ENCODE measurements at places on chromosomes 12 and 14.
A peak's percentile ranks its signal among the peaks of the same experiment; 100 is the strongest.

GRCh38 chr14:33634631-33635030 is 316.2 kb downstream of the EGLN3 start:
- DNase-seq: no peak

DNA sequence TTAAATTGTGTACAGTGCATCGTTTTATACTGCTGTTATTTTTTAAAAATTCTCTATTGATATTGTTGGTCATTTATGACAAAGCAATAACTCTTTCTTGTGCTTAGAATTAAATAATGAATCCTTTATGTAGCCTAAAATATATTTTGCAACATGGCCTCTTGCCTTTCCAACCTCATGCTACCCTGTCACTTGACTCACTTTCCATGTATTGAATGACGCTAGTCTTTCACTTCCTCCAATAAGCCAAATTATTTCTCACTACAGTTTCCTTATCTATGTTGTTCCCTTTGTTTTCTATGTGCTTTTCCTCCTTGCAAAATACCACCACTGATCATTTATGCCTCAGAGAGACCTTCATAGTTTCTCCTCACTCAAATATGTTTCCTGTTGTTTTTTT is 16.3 kb upstream of the EPYC start:
- DNase-seq: no peak

DNA sequence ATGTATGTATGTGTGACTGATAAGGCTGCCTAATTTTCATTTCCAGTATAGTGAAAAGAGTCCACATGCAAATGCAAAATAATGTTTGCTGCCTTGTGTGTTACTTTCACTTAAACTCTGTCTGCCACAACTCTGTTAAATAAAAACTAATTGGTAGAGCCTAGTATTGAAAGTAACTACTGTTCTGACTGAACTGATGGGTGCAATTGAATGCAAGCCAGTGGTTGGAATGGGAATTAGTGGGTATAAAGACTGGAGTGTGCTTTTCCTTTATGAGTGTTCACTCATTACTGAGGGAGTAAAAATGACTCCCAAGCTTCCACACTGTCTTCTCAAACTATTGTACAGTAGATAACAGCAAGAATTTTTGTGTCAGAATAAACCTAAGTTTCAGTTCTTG is 571.0 kb downstream of the TMTC2 start:
- DNase-seq: no peak

DNA sequence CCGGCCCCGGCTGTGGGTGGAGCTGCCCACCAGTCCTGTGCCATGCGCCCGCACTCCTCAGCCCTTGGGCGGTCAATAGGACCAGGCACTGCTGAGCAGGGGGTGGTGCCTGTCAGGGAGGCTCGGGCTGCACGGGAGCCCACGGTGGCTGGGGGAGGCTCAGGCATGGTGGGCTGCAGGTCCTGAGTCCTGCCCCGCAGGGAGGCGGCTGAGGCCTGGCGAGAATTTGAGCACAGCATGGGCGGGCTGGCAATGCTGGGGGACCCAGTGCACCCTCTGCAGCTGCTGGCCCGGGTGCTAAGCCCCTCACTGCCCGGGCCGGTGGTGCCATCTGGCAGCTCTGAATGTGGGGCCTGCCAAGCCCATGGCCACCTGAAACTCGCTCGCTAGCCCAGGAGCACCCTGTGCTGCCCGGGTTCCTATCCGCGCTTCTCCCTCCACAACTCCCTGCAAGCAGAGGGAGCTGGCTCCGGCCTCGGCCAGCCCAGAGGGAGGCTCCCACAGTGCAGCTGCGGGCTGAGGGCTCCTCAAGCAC is 1371.1 kb downstream of the FSCB start:
- no peak for DNase-seq

- no peak for DNase-seq
These were observed 168.4 kb downstream of the ALG10B start for GRCh38 chr12:38484821-38485449.

DNA sequence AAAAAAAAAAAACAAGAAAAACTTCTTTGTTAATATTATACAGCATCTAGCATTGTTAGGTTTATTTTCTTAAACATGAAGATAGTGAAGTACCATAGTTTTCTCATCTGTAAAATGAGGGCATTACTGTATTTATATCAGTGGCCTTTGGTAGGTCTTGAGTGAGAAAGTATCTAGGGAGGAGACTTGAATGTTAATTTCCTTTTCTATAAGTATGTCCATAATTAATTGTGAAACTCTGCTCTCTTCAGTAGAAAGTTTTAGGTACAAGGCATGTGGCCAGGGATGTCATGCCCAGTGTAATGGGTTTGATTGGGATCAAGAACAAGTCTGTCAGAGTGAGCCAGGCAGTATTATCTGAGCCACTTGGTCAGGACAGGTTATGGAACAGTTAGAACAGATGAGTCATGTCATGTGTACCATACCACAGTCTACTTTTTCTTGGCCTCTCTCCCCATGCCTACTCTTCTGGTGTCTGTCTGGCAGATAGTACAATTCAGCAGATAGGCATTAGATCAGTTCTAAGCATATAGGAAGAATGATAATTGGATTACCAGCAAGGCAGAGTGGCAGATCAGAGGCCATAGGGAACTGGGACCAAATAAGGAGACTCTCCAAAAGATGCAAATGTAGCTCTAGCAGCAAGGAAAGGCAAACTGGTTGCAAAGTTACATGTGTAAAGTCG is 30.4 kb downstream of the FBXO34 start:
- no peak for DNase-seq

DNA sequence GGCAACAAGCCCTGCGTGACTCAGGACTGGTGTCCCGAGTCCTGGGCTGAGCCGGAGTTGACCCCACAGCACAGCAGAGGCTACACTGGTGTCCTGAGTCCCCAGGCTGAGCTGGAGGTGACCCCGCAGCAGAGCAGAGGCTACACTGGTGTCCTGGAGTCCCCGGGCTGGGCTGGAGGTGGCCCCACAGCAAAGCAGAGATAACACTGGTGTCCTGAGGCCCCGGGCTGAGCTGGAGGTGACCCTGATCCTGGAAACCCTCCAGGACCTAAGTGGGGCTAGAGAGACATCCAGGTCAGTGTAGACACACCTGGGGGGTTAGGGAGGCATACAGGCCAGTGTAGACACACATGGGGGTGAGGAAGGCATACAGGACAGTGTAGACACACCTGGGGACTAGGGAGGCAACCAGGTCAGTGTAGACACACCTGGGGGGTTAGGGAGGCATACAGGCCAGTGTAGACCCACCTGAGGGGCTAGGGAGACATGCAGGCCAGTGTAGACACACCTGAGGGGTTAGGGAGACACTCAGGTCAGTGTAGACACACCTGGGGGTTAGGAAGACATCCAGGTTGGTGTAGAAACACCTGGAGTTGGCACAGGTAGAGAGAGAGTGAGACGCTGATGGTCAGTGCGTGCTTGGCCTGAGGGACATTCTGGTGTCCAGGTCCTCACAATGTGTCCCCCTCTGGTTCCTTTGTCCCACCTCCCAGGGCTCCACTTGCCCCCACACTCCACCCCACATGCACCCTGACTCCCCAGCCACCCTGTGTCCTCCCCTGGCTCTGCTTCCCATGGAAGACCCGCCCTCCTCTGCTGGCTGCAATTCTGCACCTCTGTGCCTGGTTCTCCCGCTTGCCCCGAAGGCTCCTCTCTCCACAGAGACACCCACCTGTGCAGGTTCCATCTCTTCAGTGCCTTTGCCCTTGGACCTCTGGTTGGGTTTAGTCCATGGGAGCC is 321.6 kb upstream of the SFSWAP start:
- DNase-seq: no peak

GRCh38 chr12:20040831-20041230 is 327.5 kb upstream of the PDE3A start:
- no peak for DNase-seq

- no peak for DNase-seq
These were observed 85.6 kb upstream of the PPP4R3A start for GRCh38 chr14:91595736-91596135.

DNA sequence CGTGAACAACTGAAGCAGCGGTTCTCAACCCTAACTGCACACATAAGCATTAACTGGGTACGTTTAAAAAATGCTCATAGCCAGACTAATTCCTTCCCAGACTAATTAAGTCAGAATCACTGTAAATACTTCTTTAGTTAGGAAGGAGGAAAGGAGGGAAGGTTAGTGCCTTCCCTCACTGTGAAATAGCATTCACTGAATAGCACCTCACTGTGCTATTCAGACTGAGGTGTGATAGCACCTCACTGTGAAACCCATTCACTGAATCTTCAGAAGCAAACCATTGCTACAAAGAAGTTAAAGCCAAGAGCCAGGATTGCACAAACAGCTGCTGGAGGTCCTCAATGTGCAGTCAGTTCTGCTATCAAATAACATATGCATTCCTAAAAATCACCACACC is 58.8 kb downstream of the RTN1 start:
- no peak for DNase-seq

DNA sequence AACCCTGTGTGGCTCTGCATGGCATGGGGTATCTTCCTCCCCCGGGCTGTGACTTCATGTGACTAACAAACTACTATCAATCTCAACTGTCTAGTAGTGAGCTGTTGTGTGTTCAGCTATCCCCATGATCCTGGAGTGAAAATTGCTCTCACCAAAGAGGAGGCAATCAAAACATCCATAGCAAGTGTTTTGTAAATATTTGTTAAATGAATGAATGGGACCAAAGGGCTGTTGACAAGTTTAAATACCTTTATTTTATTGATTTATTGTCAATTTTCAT is 138.1 kb upstream of the CPM start:
- DNase-seq: no peak

- DNase-seq: no peak
These were observed 250.8 kb downstream of the EGLN3 start for GRCh38 chr14:33700052-33700451.

- peak; percentile 38 for DNase-seq
These were observed 438.1 kb downstream of the FUT8 start for GRCh38 chr14:65850429-65851135.

DNA sequence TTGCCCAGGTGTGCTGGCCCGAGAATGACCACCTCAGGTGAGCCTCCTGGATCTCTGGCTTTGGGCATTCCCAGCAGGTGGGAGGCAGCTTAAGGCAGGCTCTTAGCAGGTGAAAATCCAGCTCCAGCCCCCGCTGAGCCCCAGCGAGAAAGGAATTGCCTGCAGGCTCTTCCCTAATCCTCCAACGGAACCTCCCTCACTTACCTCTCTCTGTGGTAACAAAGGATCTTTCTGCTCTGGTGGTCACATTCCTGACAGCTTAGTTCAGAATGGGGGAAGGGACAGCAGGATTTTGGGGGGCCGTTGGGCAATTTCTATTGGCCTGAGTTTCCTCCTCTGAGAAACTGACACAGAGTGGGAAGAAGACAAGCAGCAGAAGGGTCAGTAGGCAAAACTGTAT is 116.0 kb upstream of the LHX5 start:
- DNase-seq: no peak

DNA sequence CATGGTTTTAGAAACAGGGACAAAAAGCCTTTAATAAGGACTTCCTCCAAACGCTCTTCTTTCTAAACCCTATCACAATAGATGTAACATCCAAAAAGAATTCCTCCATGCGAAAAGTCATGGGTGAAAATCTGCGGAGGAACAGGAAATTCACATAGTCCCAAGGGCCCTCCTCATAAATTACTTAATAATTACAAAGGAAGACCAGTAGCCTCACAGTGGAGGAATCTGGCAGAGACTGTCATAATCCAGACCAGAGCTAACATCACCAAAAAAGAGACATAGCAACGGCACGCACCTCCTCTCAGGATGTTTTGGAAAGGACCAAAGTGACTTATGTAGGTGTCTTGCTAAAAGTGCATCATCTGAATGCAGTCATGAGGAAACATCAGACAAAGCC is 165.7 kb downstream of the ANO2 start:
- DNase-seq: no peak

DNA sequence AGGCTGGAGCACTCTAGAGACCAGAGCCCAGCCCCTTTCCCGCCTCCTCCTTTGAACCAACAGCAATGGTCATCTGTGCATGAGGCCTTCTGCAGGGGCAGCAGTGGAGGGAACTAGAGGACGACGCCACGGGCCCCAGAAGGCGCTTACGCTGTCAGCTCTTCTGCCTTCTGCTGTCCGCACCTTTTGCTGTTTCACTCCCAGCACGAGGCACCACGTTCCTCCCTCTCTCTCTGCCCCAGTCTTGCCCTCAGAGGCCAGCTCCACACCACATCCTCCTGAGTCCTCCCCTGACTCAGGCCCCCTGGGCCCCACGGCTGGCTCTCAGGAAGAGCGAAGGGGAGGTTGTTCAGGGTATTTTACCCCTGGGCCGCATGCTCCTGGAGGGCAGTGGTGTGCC is 15.5 kb downstream of the MMAB start:
- DNase-seq: no peak

- no peak for DNase-seq
These were observed 154.3 kb upstream of the SRRM4 start for GRCh38 chr12:118827047-118827446.

DNA sequence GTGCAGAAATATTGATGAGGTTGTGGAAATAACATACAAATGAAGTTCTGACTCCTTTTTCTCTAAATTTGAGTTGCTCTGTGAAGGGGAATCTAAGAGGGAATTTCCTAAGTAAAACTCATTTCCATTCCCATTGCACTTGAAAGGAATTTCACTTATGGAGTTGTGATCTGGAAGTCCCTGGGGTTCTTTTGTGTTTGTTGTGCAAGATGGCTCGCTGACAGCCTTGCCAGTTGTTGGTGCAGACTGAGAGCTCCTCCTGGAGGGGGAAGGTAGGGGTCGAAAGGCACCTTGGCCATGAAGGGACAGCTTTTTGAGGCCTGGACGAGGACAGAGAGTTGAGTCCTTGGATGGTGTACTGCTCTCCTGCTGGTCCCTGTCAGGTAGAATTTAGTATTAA is 72.0 kb downstream of the C12orf56 start:
- DNase-seq: no peak

GRCh38 chr12:31007153-31007495 is 66.5 kb upstream of the DDX11 start:
- no peak for DNase-seq

DNA sequence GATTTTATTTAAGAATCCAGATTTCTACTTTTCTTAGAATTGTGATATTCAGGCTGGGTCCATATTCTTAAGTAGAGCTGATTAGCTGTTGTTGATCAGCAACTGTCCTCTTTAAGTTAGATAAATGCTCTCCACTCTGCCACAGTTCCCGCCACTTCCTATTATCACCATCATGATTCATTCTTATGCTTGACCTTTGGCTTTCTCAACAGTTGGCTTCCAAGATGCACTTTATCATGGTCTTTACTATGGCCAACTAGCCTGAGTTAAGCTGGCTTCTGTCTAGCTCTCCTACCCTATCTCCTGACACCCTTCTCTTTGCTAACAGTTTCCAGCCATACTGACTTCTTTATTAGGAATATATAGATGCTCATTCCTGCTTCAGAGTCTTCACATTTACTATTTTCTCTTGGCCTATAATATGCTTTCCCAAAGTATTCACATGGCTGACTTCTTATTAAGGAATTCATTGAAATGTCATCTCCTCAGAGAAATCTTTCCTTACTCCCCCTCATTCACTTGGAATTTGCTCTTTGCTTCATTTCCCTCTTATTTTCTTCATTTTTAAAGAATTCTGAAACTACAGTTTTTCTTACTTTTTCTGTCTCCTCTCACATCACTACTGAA is 149.0 kb upstream of the IGF1 start:
- DNase-seq: no peak

- no peak for DNase-seq
These were observed 47.2 kb upstream of the CTDSP2 start for GRCh38 chr12:57893431-57894353.

GRCh38 chr12:115261691-115262398 is 577.9 kb upstream of the TBX3 start:
- no peak for DNase-seq

All from stimulated activated CD4-positive, alpha-beta T cell treated with anti-CD3 and anti-CD28 coated beads, Interleukin-12 subunit alpha, Interleukin-12 subunit beta, amount 100 ng/mL, for 24 hours (primary cell).